ENCODE measurements at places on chromosomes 2 and 18.

GRCh38 chr2:241025639-241026038 is 27.2 kb downstream of the SNED1 start:
- DNase-seq: no peak

DNA sequence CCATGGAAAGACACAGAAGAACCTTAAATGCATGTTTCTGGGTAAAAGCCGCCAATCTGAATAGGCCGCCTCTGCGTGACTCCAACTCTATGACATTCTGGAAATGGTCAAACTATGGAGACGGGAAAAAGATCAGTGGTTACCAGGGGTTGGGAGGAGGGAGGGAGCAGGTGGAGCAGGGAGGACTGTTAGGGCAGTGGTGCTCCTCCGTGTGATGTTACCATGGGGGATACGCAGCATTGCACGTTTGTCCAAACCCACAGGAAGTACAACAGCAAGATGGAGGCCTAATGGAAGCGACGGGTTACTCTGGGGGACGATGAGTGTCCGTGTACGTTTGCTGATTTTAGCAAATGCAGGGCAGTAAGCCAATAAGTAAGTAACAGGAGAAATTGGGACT is 17.2 kb downstream of the TMEM18 start:
- no peak for DNase-seq

DNA sequence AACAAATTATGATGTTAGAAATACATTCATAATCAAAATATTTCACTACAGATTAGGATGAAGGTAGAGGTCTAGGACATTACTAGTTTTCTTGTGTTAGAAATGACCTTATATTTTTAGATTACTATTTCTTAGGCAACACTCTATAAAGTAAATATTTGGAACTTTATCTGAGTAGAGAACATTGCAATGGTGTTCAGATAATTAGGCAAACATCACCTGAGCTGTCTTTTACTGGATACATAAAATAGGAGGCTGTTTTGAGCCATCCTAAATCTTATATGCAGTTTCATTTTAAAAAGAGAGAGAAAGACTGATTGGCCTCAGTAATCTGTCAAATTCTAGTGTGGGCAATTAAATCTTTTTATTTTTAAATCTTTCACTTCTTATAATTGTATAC is 304.6 kb downstream of the ARHGAP15 start:
- DNase-seq: no peak

- DNase-seq: no peak
These were observed 14.3 kb upstream of the TRIB2 start for GRCh38 chr2:12702168-12703121.

All from neuronal stem cell (in vitro differentiated cells).